ENCODE measurements at places on chromosomes 6 and 20.

DNA sequence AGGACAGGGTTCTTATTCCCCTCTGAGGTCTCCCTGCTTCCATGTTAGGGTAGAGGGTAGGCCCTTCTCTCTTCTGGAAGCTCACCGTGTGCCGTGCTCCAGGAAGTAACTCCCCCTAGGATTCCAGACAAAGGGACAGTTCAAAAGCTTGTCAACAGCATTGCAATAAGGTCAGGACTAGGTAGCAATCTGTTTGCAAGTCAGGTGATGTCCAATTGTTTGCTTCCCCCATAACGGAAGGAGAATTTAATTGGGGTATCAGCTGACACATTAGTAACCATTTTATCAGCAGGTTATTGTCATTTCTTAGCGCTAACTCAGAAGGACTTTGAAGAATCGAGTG is 41.9 kb downstream of the SYNJ2 start:
- DNase-seq: no peak

DNA sequence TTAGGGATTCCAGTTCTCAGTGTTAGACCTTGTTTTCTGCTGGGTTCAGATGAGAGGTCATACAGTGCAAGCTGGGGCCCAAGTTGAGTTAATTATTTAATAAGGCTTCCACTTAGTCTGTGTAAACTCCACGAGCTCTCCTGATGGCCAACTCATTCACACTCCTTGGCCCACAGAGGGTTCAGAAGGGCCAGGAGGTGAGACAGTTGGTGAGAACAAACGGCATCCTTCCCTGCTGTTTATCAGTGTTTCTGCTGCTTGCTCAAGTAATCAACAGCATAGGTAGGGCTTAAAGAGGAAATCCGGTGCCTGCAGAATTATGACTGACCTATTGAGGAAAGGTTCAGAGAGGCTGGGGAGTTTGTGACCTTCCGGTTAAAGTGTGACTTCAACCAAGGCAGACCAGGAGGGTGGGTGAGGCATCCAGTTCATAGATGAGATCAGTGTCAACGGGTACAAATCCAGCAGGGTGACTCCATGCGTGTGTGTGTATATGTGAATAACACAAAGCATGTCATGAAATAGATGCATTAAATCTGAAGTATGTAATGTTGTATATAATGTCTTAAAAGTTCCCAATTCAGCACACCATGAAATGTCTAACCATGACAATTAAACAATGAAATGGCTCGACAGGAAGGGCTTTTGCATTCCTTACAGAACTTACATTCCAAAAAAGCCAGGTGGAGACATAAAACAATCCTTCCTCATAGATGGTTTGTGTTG is 37.4 kb upstream of the BCAS1 start:
- no peak for DNase-seq

DNA sequence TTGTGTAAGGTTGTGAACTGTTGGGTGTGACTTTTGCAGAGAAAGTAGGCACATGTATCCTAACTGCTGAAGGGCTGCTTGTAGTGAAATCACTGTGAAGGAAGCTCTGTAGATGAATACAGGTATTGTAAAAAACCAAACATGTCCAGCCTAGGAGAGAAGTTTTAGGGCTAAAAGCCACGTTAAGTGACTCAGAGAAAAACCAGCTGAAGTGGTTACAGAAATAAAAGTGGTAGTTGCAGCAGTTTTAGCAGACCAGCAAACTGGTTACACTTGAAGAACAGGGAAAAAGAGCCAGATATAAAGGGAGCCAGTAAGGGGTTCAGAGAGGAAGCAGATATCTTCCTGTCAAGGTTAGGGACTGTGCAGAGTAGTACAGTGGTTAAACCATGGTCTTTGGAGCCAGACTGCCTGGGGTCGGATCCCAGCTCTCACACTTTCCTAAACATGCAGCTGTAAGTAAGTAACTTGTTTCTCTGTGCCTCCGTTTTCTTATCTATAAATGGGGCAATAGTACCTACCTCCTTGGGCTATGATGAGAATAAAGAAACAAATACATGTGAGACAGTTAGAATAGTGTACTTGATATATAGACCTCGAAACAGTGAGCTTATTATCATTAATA is 33.8 kb upstream of the RNF8 start:
- DNase-seq: no peak

- no peak for DNase-seq
Measured at GRCh38 chr6:300026-300425, 7.7 kb downstream of the DUSP22 start.

DNA sequence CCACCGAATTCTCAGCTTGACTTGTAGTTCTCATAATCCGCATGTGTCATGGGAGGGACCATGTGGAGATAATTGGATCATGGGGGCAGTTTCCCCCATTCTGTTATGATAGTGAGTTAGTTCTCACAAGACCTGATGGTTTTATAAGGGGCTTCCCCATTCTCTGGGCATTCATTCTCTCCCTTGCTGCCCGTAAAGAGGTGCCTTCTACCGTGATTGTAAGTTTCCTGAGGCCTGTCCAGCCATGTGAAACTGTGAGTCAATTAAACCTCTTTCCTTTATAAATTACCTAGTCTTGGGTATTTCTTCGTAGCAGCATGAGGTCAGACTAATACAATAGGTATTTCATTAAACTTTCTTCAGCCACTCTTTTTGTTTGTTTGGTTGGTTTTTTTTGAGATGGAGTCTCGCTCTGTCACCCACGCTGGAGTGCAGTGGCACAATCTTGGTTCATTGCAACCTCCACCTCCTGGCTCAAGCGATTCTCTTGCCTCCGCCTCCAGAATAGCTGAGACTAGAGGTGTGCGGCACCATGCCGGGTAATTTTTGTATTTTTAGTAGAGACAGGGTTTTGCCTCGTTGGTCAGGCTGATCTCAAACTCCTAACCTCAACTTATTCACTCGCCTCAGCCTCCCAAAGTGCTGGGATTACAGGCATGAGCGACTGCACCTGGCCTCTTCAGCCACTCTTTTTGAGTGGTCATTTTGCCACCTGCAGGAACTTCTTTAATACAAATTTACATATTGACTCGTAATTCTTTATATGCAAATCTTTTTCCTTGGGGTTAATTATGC is 36.3 kb downstream of the GSTA2 start:
- no peak for DNase-seq

DNA sequence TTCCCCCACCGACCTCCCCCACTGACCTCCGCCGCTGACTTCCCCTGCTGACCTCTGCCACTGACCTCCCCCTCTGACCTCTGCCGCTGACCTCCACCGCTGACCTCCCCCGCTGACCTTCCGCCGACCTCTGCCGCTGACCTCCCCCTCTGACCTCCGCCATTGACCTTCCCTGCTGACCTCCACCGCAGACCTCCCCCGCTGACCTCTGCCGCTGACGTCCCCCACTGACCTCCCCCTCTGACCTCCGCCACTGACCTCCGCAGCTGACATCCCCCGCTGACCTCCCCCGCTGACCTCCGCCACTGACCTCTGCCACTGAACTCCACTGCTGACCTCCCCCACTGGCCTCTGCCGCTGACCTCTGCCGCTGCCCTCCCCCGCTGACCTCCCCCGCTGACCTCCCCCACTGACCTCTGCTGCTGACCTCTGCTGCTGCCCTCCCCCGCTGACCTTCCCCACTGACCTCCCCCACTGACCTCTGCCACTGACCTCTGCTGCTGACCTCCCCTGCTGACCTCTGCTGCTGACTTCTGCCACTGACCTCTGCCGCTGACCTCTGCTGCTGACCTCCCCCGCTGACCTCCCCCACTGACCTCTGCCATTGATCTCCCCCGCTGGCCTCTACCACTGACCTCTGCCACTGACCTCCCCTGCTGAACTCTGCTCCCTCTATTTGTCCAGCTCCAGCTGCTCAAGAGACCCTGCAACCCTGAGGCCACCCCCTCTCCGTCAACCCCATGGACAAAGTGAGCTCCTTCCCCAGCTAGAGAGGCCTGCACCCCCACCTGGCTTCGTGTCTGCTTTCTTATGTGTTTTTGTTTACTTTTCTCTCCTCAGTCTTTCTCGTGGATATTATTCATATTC is 91.4 kb upstream of the AFDN start:
- DNase-seq: no peak

DNA sequence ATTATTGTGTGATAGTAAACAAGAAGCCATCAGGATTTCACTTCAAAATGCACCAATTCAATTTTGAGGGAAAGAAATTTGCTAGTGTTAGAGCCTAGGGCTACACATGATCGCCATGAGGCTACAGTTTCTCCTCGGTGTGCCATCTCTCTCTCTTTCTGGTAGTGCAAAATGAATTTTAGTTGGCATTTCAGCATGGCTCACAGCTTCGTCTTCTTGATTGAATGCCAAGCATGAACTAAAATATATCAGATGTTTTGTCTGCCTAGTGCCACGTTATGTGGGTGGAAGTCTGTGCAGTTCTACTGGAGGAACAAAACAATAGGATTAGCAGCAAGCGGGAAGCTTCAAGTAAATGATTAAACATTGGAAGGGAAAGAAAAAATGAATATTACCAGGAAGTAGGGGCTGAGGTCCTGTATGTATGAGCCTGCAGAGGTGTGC is 6.8 kb upstream of the MRAP2 start:
- DNase-seq: no peak

GRCh38 chr6:72940265-72940664 is 285.0 kb downstream of the KHDC1L start:
- no peak for DNase-seq

DNA sequence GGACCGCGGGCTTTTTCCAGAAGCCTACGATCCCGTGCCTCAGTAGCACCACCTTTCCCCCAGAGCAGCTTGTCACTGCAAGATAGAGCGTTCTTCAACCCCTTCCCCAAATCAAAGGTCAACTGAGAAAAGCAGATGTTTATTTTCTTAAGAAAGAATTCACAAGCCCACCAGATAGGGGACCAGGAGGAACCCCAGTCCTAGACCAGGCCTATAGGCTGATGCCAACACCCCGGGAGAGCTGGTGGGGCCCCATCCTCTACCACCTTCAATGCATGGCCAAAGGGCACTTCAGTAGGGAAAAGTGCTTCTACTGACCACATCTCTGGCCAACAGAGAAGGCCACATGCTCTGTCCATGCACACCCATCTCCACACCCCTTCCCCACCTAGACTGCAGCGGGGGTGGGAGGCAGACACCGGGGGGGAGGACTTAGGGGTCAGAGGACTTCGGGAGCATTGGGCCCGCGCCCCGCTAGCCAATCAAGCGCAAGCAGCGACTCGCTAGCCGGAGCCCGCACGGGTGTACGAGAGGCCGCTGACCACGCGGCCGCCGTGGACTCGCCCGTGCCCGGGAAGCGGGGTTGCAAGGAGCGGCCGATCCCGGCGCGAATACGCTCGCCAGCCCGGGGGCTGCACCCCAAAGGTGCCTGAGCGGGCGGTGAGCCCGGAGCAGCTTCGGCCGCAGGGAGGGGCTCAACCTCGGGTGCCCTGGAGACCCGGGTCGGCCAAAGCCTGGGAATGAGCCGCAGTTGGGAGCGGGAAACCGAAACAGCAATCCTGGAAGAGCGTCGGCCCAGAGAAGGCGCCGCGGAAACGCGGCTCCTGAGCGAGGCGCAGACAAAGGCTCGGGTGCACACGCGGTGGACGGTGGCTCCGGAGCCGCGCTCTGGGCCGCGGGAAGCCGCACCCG is 2.8 kb downstream of the PDE10A start:
- DNase-seq: no peak

DNA sequence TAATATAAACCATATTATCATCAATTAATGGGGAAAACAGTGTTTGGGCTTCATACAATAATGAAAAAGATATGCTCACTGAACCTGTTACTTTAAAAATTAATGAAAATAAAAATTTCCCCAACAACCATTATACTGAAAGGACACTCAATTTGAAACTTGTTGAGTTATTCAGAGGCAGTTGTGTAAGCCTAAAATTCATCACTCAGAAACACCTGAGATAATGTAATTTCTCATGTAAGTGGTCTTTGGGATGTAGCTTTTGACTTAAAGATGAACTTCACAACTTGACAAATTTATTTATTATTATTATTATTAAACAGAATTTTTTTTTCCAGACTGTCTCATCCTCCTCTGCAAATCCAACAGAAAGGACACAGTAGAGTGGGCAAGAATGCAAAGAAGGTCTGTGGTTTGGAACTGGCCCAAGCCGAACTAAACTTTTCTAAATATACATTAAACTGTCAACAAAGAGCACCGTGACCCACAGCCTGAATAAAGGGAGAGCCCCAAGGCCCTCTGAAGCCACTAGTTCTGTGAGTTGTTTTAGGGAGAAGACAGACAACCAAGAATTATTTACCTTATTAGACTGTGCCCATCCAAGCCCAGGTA is 32.2 kb upstream of the HEY2 start:
- DNase-seq: no peak

- DNase-seq: no peak
Measured at GRCh38 chr6:47343600-47343999, 33.9 kb upstream of the TNFRSF21 start.

DNA sequence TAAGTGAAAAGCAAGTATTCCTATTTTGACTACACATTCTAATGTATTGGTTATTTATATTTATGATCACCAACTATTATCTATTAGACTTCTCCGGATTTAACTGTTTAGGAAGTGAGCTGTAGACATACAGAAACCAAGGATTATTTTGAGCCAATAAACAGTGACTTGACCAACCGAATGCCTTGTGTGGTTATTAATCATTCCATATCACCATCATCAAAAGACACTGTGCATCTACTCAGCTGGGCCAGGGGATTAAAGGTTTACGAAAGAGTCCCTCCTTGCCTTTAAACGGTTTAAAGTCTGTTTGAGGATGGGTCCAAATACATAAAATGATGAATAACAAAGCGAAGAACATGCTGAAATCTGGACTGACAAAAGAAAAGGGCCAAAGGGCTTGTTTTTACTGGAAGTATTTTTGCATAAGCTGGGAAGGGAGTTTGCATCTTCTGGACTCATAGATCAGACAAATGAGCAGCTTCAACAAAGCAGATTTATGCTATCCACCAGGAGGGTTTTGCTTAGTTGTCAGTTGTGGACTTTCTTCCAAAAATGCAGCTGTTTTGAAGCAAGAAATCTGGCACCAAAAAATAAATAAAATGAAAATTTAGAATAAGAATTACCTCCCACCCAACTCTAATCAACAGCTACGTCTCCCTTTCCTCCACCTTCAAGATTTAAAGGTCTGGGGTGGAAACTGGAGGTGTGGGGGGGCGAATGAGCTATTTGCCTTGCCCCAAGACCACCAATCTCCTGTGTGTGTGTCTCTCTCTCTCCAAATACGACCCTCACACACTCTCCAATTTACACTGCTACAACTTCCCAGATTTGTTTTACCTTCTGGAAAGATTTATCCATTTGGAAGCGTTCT is 33.6 kb upstream of the ID4 start:
- DNase-seq: no peak

DNA sequence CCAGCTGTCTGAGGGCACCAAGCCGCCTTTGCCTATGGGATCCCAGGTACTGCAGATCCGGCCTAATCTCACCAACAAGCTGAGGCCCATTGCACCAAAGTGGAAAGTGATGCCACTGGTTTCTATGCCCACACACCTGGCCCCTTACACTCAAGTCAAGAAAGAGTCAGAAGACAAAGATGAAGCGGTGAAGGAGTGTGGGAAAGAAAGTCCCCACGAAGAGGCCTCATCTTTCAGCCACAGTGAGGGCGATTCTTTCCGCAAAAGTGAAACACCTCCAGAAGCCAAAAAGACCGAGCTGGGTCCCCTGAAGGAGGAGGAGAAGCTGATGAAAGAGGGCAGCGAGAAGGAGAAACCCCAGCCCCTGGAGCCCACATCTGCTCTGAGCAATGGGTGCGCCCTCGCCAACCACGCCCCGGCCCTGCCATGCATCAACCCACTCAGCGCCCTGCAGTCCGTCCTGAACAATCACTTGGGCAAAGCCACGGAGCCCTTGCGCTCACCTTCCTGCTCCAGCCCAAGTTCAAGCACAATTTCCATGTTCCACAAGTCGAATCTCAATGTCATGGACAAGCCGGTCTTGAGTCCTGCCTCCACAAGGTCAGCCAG is 283.0 kb downstream of the TSHZ2 start:
- DNase-seq: no peak

- DNase-seq: no peak
Measured at GRCh38 chr6:45566882-45567281, 189.1 kb upstream of the SUPT3H start.
